Heart right ventricle (tissue), 16 donors: ENCODE measurements at places on chromosomes 2 and 18. TPM values are rescaled to one million over a fixed set of nuclear protein-coding genes. Genes with fewer than 3 reads are reported as not detected.
A peak's percentile ranks its signal among the peaks of the same experiment; 100 is the strongest.

GRCh38 chr18:36149514-36150289, 20.0 kb downstream of the ELP2 start:
- DNase-seq: no peak

GRCh38 chr2:24409700-24410556, 49.6 kb upstream of the ITSN2 start:
- peak; percentile 48 for DNase-seq

- DNase-seq: no peak
These were observed 143.9 kb upstream of the FN1 start for GRCh38 chr2:215579809-215580208.

- DNase-seq: no peak
These were observed 7.2 kb upstream of the CYBRD1 start for GRCh38 chr2:171514908-171515582.

GRCh38 chr2:44651974-44652373, 289.5 kb upstream of the SIX3 start:
- DNase-seq: no peak

DNA sequence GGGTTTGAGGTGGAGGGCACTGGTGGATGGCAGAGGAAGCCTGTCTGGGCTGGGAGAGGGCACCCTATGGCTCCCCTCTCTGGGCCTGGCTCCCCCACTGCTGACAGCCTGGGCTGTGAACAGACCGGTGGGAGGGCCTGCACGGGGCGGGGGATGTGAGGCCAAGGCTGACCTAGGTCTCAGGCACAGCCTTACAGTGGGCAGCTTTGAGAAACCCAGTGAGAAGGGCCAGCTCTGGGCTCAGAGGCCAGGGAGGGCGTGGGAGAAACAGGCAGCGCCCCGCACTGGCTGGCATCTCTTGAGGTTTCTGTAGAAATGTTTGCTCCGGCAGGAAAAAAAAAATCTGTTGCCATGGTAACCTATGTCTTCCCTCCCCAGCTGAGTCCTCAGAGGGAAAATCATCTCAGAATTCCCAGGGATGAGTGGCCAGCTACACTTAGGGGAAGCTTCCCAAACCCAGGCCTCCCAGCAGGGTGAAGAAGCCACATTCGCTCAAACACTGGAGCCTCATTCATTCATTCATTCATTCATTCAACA, 71.7 kb upstream of the TAF1B start:
- DNase-seq: peak; percentile 32

DNA sequence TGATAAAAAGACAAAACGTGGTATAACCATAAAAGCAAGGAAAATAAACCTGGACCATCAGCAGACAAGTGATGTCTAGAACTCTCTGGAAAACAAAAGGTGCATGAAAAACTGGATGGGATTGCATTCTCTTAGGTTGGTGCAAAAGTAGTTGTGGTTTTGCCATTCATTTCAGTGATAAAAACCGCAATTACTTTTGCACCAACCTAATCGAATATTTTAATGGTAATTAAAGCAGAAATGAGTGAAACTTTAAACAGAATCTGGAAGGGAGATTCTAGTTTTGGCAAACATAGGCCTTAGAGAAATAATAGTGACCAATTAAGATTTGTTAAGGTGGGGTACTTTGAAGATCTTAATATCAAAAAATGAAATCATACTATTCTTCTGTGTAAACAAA, 800.8 kb upstream of the GYPC start:
- no peak for DNase-seq

- DNase-seq: no peak
These were observed 72.4 kb upstream of the KIF5C start for GRCh38 chr2:148802448-148803220.

DNA sequence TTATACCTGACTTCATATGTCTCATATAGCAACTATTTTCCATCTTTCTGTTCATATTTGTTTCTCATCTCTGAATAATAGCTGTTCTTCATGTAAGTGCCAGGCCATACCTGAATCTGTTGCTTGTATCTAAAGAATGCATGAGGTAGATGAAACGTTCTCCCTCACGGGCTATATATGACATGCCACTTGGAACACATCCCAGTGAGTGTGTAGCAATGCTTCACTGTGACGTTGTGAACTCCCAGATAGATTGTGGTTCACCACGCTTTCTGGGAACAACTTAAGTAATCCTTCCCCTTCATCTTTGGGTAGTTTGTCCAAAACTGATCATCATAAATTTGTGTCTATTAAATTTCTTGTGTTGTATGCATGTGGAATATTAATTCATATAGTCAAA, 60.1 kb downstream of the RDH14 start:
- no peak for DNase-seq

- DNase-seq: no peak
These were observed 32.1 kb downstream of the E2F6 start for GRCh38 chr2:11433822-11434221.

DNA sequence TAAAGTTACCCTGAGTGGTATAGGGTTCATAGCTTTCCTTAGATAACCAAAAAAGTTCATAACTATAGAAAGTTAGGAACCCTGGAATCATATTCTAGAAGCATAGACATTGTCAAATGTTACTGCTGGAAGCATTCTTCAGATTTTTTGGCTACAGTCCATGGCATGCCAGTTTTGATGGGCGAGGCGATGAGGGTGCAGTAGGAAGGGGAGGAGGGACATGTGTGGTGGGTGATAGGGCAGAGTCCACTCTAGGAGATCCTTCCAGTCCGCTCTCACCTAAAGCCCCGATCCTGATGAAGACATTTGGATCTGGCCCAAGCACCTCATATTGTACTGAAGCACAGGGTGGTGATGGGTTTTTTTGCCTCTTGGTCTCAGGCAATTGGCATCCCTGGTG, 91.8 kb downstream of the HRH4 start:
- DNase-seq: no peak

- DNase-seq: no peak
These were observed 252.1 kb downstream of the SLC8A1 start for GRCh38 chr2:40199771-40200170.

- DNase-seq: no peak
These were observed 66.8 kb upstream of the SPRED2 start for GRCh38 chr2:65499216-65499615.

DNA sequence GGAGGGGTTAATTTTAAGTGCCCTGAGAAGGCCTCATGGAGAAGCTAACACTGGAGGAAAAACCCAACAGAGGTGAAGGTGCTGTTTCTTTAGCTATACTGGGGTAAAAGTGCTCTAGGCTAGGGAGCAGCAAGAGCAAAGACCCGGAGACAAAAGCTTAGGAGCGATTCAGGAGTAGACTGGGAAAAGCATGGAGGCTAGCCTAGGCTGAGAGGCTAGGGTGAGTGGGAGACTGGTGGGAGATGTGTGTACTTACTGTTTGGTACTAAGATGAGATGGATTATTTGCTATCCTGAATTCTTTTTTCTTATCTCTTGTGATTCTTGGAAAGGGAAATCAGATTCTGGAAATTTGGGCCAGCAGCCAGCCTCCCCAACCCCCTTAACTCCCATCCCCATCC, 2.0 kb downstream of the GIGYF2 start:
- DNase-seq: no peak

DNA sequence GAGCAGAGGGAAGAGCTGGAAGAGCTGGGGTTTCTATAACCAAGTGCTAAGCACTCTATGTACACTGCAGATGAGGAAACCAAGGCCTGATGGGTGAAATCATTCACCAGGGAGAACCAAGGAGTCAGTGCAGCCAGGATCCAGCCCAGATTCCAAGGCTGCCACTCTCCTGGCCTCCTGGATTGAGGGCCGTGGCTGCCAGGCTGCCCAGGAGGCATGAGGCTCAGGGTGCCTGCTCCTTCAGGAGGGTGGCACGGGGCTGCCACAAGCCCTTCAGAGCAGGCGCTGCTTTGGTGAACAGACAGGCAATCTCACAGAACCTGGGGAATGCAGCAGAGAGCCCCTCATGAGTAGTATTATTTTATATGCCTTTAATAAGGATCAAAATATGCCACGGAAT, 293.7 kb upstream of the HDAC4 start:
- no peak for DNase-seq

GRCh38 chr2:18050001-18050400, 171.5 kb downstream of the KCNS3 start:
- no peak for DNase-seq

- no peak for DNase-seq
These were observed 298.4 kb upstream of the MMADHC start for GRCh38 chr2:149885946-149886345.

DNA sequence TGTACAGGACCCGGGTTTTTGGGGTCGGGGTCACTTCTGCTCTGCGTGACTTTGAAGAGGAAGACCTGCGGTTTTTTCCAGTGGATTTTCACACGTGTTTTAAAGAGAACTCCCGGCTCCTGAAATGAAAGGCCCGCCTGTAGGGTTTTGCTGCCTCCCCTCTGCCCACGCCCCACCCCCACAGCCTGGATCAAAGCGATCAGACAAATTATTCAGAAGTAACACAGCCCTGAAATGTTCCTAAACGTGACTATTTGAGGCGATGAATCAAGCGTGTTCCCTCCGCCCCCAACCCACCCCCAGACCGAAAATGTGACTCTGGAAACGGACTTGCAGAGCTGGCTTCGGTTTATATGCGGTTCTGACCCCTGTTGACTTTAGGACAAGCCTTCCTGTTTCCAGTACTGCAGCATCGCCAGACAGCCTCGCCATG, 28.7 kb upstream of the SMIM21 start:
- DNase-seq: no peak

DNA sequence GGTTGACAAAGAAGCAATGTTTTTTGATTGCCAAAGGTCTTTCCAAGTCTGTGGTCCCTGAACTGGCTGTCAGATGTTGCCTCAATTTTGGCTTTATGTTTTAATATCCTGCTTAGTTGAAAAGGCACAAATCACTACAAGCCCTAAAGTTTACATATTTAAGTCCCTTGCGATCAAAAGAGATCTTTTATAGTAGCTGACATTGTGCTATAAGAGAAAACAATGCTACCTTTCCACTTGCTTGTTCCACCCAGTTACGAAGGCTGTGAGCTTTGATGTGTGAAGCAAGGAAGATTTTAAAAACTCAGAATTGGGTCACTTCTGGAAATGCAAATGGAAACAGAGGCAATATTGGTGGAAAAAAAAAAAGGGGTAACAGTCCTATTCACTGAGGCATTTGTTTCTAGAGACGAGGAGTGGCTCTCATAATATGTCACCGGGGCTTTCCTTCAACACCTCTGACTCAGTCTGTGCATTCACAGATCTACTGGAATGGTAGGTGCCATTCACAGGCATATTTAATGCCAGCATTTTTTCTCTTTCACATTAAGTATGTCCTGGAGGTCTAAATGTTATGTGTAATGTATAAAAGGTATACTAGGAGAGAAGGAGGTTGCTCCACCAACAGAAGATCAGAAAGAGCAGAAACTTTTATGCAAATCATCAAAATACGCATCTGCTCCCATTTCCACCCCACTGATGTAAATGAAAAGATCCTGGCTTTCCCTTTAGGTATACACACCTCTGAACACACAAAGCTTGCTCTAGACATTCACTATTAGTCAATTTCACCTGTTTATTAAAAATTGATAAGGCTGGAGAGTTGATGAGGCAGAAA, 91.8 kb downstream of the TGIF1 start:
- no peak for DNase-seq

- no peak for DNase-seq
These were observed 158.0 kb upstream of the KLHL14 start for GRCh38 chr18:32930695-32931301.

DNA sequence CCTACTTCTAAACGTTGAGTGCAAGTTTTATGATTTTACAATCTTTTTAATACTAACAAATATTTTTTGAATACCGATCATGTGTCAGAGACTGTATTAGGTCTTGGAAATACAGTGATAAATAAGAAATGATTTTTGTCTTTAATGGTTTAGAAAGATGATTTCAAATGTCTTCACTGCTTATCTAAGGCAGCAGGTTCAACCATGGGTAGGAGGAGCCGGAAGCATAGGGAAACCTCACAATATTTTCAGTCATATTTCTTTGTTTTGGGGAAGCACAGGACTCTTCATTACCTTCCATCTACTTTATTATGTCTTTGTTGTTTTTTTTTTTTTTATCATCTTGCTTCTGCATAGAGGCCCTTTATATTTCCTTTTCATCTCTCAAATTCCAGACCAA, 165.2 kb upstream of the EPC2 start:
- DNase-seq: no peak

DNA sequence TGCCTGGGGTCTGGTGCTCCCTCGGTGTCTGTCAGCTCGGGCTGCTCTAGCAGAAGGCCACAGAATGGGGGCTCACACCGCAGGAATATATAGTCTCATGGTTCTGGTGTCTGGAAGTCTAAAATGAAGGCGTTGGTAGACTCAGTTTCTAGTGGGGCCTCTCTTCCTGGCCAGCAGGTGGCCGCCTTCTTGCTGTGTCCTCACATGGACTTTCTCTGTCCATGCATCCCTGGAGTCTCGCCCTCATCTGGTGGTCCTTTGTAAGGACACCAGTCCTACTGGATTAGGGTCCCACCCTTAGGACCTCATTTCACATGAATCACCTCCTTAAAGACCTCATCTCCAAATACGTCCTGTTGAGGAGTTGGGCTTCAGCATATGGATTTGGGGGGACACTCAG, 65.7 kb downstream of the RRM2 start:
- no peak for DNase-seq

DNA sequence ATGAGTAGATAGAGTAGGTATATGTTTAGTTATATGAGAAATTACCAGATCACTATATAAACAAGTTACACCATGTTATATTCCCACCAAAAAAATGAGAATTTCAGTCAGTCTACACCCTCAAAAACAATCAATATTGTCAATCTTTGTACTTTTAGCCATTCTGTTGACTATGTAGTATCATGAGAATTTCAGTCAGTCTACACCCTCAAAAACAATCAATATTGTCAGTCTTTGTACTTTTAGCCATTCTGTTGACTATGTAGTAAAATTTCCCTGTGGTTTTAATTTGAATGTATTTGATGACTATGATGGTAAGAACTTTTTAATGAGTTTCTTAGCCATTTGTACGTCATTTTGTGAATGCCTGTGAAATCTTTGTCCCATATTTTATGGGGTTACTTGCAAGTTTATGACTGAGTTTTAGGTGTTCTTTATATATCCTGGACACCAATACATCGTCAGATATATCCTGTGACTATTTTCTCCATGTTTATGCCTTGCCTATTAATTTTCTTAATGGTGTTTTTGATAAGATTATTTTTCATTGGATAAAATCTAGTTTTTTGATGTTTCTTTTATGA, 528.4 kb upstream of the SPHKAP start:
- DNase-seq: no peak

COL4A4 gene
- total RNA-seq: 3.9 TPM

HOXD8 gene
- not detected for total RNA-seq

NAT8 gene
- not detected for total RNA-seq

AP1S3 gene
- not detected for total RNA-seq

TET3 gene
- total RNA-seq: 3.3 TPM

LINC00305 gene
- not detected for total RNA-seq

SEMA4F gene
- 3.2 TPM for total RNA-seq

ARMC9 gene
- total RNA-seq: 2.0 TPM

EMILIN1 gene
- total RNA-seq: 13.4 TPM

MAP3K19 gene
- not detected for total RNA-seq

LRRC30 gene
- not detected for total RNA-seq
